Stimulated activated CD4-positive, alpha-beta T cell treated with anti-CD3 and anti-CD28 coated beads, Interleukin-4, amount 100 ng/mL, for 1 hour (primary cell): ENCODE measurements at places on chromosomes 7 and 10.
A peak's percentile ranks its signal among the peaks of the same experiment; 100 is the strongest.

GRCh38 chr7:110590415-110590814 is 500.5 kb upstream of the LRRN3 start:
- peak; percentile 5 for DNase-seq

DNA sequence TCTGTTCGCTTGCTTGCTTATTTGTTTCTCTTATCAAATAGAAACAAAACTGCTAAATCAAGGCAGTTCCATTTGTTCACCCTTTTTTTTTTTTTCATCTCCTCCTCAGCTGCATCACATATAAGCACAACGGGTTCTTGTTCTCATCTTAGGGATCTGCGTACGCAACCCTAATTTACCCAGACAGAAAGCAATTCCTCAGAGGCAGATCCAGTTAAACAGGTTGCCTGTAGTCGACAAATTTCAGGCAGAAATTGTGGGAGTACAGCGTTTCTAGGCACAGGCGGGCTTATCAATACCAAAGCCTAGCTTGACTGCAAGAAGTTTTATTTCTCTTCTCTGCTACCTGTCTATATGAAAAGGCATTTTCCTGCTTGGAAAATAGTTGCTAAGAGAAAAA is 565.4 kb downstream of the NXPH1 start:
- no peak for DNase-seq

DNA sequence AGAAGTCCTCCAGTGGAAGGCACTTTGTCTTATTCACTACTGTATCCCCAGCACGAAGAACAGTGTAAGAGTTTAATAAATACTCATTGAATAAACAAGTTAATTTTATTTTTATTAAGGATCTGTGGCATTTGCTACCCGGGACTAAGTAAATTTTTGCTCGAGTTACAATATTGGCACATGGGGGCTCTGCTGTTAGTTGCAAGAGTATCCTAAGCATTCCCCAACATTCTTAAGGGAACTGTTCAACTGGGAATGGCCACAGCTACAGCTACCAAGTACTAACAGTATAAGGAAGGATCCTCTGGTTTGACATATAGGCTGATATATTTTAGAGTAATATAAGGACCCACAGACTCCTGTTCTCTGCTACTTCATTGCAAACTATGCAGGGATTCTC is 8.7 kb upstream of the LRRTM3 start:
- no peak for DNase-seq

DNA sequence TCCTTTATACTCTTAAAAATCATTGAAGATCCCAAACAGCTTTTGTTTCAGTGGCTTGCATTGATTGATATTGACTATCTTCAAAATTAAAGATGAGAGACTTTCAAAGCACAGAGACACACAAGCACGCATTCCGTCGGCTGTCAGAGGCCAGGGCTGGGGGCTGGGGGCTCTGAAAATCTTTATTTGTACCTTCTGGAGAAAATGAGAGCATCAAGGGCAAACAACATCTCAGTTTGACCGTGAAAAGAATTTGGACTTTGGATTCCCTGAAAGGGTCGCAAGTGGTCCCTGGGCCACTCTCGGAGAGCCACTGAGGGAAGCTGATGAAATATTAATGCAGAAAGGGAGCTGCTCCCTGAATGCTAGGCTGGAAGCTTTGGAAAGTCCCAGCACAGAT is 96.4 kb downstream of the CHST15 start:
- DNase-seq, result no peak

GRCh38 chr10:69489506-69490090 is 38.3 kb downstream of the TSPAN15 start:
- DNase-seq, result no peak

- DNase-seq, result no peak
Observed at GRCh38 chr10:33818343-33818742, 483.9 kb upstream of the NRP1 start.

GRCh38 chr10:48780341-48780740 is 95.7 kb downstream of the WDFY4 start:
- no peak for DNase-seq

- no peak for DNase-seq
Observed at GRCh38 chr7:120941064-120941463, 9.5 kb upstream of the ING3 start.

DNA sequence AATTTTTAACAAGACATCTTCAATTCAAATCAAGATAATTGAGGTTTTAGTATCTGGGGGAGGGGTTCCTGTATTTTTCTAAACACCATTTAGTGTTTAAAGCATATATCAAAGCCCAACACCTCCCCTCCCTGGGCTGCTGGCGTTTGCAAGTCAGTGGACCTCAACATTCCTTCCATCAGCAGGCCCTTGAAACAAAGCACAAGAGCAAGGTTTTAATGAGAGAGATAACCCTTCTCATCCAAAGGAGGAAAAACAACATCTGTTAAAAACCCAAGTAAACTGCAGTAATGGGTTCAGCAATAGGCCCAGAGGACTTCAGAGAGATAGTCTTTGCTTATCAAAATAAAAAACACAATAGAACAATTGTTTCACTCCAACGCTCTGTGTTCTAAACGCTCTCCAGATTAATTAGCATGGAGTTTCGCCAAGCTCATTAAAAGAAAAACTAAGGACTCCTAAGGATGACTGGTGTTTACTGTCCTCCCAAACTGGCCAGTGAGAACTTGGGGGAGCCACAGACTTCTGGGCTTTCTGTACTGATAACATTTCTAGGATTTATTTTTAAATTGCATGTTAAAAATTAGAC is 2.5 kb downstream of the JCAD start:
- no peak for DNase-seq

DNA sequence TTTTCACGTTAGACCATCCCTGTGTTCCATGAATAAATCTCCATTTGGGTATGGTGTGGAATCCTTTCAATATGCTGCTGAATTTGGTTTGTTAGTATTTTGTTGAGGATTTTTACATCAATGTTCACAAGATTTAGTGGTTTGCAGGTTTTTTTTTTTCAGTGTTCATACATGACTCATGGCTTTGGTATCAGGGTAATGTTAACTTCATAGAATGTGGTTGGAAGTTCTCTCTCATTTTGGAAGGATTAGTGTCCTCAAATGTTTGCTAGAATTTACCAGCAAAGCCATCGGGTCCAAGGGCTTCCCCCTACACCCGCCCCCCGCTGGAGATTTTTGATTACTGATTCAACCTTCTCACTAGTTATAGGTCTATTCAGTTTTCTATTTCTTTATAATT is 398.0 kb downstream of the NXPH1 start:
- DNase-seq, result no peak

- DNase-seq, result no peak
Observed at GRCh38 chr7:74199551-74200355, 10.1 kb upstream of the LAT2 start.

DNA sequence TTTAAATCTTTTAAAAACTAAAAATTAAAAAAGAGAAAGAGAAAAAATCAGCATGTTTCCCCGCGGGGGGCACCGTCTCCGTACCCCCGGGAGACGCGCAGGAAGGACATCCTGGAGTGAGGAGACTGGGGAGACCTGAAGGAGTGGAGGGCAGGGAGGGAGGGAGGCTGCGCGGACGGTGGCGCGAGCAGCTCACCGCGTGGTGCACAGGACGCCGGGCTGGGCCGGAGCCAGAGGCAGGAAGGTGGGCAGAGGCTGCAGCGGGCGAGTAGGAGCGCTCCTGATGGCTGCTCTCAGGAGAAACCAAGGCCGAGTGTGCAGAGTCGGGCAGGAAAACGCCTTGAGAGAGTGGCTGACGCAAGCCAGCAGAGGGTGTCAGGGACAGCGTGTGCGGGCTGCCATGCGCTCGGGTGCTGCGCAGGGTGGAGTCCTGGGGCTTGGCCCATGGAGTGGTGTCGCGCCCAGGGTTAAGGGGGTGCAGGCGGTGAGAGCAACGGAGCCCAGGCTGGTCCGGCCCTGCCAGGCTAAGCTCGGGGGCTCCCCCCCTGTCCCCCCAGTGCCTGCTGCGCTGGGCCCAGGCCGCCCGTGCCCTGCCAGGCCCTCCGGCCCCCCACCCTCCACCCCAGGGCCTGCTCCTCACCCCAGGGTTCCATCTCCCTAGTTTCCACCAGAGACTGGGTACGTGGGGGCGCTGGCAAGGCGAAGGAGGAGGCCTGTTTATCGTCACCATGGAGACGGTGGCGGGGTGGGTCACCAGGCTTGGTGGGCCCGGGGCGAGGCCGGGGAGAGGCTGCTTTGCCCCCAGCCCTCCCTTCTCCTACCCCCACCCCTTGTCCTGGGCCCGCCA is 28.9 kb upstream of the FXYD4 start:
- DNase-seq, result no peak

- DNase-seq, result no peak
Observed at GRCh38 chr10:103626178-103626577, 132.7 kb downstream of the NEURL1 start.

DNA sequence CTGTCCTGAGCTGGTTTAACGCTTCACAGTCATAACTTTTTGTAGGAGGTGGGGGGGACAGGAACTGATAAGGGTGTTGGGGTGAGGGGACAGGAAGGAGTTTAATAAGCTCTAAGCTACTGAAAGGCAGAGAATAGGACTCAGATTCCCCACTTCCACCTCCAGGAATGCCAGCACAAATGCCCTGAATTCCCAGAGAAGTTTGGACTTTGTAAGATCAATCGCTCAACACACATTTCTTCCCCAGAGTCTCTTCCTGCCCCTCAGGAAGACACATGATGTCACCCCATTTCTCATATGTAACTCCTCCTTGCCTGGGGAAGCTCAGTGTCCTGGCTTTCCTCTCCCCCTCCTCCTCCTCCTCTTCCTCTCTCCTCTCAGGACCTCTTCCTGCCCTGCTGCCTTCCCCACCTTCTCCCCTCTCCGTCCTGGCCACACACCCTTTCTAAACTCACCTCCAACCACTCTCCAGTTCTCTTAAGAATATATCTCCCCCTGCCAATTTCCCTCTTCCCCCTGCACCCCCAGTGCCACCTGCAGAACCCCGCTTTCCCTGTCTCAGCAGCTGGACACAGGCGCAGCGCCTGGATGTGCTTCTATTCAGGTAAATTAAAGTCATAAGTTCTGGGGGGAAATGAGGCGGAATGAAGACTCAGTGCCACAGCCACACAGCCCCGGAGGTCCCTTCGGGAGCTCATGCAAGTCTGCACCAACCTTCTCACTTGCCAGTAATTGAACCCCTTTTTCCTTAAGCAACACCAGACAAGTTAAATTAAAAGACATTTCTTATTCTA is 5.3 kb upstream of the LOXL4 start:
- no peak for DNase-seq

DNA sequence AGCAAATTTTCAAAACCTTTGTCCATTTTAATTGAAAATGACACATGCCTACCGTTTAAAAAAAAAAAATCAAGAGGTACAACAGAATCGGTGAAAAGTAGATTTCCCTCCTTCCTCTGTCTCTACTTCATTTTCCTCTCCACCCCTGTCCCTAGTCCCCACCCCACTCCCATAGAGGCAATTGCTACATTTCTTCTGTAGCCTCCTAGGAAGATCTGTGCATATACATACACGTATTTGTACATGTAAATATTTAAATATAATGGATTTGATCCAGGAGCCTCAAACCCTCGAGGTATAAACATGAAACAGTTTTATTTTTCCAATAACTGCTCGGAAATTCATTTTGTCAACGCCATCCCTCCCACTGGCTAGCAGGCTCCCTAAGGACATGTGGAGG is 14.1 kb upstream of the SLC29A3 start:
- DNase-seq, result no peak

- DNase-seq, result no peak
Observed at GRCh38 chr10:132787495-132788179, 1.7 kb upstream of the NKX6-2 start.

DNA sequence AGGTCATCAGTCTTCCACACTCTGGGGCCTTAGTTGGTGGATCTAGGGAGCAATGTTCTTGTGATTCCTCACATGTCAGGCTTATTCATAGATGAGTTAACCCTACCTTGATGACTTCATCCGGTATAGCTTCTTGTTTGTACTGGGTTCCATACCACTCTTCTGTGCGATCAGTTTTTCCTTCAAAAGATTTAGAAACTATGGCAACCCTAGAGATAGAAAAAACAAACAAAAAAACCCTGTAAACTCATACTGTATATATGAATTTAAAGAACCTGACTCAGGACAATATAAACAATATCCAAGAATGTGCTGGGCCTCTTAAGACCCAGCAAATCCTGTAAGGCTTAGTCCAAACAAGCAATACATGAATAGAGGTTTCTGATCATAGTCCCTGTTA is 83.5 kb downstream of the IDE start:
- no peak for DNase-seq

DNA sequence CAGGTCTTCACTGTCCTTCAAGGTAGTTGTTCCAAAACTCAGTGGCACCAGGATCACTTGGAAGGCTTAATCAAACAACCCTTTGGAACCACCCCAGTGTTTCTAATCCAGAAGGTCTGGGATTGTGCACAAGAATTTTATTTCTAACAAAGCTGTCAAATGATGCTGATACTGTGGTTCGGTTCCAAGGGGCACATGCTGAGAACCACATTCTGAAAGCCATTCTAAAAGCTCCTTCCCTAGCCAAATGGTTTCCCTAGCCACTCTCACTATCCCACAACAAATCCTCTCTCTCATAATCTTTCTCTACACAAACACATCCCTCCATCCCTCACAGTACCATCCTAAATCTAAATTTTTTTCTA is 52.1 kb downstream of the MACC1 start:
- no peak for DNase-seq

DNA sequence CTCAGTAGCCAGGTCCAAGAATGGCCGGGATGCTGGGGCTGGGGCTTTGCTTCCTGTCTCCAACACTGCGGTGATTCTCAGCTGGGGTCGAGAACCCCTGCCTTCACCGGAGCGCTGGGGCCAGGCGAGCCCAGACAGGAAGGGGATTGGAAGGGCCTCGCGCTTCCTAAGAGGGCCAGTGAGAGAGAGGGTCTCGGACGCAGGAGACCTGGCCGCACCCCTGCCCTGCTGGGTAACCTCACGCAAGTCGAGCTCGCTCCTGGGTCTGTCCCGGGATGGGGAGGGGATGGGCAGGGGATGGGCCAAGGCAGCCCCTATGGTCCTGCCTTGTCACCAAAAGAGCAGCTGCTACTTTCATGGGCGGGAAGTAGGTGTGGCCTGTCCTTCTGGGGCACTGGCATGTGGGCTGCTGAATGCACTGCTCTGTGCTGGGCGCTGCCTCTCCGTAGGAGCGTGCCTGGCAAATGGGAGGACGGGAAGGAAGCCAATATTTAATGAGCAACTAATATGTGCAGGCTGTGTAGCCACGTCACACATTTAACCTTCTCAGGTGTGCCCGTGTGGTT is 20.0 kb downstream of the KCNK18 start:
- DNase-seq, result peak; percentile 13

DNA sequence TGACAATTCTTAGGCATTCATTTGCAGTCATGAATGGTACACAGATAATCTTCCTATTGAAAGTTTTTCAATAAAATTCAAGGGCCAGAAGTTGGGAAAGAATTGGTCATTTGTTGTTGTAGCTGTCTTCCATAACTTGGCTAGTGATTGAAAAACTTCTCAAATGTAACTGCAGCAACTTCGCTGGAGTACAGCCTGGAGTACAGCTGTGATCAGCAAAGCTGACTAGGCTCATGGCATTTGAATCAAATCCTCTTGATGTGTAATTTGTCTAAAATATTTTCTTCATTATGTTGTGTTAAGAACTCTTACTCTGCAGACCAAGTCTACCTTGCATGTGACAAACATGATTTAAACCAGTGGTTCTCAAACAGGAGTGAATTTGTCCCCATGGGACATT is 226.5 kb upstream of the STEAP1 start:
- no peak for DNase-seq
